ENCODE measurements at places on chromosomes 3 and 15.

GRCh38 chr15:78105476-78106241 is 13.3 kb downstream of the SH2D7 start:
- DNase-seq: no peak

DNA sequence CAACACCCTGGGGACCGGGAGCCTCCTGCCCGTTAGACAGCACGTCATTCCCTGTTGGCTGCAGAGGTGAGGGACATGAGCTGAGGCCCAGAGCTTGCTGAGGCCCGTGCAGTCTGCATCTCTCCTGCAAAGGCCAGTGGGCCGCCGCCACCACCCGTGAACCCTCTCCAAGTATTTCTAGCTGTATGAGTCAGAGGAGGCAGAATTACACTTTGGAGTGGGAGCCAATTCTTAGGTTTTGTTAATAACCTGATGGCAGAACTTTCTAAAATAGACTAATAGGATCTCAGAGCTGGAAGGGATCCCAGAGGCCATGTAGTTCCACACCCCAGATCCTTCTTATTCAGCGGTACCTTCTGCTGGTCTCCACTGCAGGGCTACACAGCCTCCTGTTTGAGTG is 335.2 kb upstream of the CTDSPL start:
- DNase-seq: no peak

DNA sequence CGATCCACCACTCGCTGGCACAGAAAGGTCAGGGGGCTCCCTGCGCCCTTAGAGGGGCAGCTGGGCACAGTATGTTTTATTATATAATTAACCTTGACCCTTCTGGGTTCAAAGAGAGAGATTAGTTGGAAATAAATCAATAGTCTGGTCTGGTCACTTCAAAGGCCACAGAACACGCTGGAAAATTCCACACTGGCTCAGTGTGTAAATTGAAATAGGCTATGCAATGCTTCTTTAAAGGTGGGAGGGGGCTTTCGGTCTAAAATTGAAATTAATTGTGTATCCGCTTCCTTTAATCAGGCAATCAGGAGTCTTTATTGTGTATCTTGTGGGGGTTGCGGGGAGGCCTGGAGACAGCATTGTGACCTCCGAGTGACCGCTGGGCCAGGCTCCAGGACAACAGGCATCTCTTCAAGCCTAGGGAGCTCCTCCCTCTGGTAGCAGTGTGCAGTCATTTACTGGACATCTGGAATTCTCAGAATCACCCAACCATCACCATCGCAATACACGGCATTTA is 8.0 kb downstream of the RNU5B-1 start:
- DNase-seq: no peak

GRCh38 chr15:94704421-94704820 is 473.1 kb downstream of the MCTP2 start:
- DNase-seq: no peak

- no peak for DNase-seq
Measured at GRCh38 chr3:59082106-59082505, 32.3 kb upstream of the CFAP20DC start.

- no peak for DNase-seq
Measured at GRCh38 chr3:15940641-15941040, 142.9 kb upstream of the ANKRD28 start.

DNA sequence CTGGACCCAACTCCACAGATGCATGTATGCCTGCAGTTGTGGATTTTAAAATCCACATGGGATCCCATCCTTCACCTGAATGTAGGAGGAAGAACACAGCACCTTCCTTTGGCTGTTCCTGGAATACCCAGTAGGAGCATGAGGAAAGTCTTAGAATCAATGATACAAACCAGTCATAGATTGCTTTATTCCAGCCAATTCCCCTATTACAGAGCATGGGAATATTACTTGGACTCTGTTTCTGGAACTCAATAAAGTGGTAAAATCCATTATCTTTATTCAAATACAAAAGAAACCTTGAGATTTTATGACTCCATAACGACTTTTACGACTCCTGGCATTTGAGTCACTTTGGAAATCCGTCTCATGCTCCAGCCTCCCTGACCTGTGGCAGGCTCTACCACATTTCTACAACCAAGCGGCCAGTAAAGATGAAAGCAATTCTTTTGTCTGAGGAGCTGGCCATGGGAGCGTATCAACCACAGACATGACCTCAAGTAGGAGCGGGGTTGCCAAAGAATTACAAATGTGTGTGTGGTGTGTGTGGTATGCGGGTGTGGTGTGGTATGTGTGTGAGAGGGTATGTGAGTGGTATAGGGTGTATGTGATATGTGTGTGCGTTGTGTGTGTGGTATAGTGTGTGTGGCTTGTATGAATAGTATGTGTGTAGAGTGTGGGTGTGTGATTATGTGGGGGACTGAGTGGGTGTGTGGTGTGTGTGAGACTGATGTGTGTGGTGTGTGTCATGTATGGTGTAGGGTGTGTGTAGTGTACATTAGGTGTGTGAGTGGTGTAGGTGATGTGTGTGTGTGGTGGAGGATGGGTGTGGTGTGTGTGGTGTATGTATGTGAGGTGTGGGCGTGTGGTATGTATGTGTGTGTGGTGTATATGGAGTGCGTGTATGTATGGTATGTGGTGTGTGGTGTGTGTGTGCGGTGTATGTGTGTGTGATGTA is 40.0 kb downstream of the ARRDC4 start:
- no peak for DNase-seq

DNA sequence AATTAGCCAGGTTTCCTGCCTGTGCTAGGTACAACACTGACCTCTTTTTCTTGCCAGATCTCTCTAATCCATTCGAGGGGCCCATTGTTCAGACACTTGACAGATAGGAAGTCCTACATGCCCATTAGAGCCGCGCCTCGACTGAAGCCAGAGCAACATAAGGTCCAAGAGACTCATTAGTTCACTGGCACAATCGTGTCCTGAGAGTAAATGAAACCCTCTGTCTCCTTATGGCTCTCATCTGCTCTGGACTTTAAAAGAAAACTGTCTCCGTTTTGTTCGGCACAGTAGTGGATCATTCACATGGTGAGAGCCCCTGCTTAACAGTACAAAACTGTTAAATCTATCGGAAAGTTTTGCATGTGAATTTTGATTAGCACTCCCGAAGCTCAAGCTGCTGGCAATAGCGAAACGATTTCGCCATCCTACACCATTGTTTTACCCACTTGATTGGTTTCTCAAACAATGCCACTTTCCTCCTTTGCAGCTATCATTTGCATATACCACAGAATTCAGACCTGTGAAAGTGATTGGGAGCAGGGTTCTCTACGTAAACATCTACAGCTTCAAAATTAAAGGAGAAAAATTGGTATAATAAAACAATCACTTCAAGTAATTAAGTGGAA is 19.0 kb upstream of the C15orf61 start:
- no peak for DNase-seq

DNA sequence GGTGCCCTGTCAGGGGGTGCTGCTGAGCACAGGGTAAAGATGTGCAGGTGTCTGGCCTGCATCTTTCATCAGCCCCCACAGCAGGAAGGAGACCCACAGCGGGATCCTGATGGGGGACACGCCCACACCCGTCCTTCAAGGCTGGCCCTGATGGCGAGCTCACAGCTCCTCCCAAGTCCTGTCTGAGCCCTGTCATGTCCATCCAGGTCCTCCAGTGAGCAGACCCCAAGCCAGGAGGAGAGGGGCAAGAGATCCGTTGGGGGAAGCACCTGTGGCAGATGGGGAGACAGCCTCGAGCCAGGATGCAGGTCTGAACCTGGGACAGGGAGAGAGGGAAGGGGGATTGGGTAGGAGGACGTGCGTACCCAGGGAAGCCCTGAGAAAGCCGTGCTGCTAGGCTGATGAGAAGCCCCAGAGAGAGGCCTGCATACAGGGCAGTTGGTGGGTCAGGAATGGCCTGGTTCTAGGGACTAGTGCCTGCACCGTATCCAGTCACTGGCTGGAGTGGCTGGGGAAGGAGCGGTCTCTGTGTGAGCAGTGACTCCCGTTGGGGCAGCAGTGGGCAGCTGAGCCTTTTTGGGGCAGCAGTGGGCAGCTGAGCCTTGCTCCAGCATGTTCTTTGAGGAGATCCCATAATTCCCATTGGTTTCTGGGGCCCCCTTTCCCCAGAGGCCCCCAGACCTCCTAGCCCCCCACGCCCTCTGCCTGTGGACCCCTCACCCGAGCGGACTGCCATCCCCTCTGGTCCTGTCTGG is 133.3 kb upstream of the MEF2A start:
- DNase-seq: no peak

DNA sequence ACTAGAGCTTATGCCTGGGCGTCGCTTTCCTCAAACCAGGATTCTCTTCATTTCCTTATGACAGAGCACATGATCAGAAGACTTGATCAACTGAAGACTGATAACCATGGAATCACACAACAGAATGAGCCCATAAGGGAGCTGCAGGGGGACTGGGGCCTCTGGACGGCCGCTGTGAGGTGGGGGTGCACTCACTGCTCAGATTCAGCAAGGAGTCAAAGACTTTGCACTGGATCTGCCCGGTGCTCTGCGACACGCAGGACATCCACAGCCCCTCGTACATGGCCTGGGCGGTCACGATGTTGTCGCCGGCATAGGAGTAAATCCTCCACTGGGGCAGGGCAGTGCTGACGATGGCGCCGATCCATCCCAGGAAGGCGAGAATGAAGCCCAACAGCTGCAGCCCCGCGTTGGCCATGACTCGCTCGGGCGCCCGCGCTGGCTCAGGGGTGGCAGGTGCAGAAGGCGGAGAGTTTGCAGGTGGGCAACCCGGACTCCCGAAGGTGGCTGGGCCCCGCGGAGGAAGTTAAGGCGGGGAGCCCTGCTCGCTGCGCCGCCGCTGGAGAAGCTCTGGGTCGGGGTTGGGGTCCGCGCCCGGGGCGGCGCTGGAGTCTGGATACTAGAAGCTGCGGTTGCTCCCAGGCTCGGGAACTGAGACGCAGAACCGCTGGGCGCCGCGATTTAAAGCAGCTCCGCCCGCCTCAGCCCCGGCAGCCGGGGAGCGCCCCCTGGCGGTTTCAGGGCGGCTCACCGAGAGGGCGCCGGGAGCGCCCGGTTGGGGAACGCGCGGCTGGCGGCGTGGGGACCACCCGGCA is at the start of gene CLDN1:
Gene CLDN1, minus strand, starts transcription at position 658 of the 815 bp plus-strand sequence. Its CDS starts 240 bp downstream, at position 418.
- no peak for DNase-seq

DNA sequence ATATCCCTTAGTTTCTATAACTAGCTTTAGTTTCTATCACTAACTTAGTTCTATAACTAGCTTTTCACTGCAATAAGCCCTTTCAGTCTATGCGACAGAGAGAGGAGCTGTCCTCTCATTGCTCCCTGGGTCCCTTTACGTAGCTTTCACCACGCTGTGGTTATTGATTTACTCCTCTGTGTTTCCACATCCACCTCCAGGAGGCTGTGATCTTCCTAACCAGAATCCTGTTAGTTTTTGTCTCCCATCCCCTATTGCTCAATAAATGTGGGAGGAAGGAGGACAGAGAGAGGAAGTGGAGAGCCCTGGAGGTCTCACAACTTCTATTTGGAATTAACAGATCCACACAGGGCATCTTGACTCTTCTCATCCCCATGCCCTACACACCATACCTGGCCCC is 1036.1 kb downstream of the MCTP2 start:
- no peak for DNase-seq

DNA sequence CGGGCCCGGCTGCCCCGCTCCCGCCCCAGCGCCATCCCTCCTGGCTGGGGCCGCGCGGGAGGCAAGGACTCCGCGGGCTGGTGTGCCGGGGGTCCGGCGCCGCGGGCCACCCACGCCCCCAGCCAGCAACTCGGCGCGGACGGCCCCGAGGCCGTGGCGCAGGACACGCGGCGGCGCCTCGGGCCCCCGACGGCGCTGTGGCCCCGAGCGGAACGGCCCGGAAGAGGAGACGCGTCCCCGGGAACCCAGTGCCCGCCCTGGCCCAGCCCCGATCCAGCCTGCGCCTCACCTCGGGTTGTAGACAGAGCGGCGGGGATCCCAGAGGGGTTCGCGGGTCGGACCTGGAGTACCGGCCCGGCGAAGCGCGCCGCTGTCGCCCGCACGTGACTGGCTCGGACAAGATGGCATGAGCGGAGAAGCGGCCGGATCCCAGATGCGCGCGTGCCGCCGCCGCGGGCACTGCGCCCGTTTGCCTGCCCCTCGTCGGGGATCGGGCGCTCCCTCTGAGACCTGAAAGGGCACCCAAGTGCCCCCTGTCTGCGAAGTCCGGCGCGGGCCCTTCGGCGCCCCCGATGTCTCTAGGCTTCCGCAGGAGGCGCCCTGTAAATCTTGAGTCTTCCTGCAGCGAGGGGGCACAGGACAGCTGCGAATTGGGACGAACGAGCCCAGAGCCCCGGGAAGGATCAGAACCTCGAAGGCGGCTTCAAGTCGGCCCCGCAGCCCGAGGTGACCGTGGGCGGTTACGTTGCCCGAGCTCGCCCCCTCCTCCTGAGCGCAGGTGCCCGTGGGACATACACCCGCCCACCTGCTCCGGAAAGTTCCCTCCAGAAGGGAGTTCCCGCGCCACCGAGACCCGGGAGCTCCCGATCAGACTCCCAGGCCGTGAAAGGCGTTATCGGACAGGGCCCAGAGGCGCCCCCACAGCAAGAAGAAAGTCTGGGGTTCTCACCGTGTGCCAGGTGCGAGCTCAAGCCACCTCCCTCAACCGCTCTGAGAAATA is 598 bp upstream of the SFMBT1 start:
- DNase-seq: peak; percentile 82

DNA sequence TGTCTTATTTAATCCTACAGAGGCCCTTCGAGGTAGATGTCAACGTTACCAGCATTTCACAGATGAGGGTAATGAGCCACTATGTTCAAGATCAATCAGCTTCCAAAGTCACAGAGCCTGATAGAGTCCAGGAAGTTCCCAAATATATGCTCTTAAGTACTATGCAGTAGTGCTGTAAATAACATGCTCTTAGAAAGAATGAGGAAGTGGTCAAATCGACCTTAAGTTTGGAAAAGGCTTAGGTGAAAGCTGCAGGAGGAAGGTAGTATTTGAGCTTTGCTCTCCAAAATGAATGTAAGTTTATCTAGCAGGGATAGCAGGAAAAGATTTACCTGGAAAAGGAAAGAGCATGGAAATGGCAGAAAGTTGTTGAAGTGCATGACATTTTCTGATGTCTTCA is 234.0 kb downstream of the RBMS3 start:
- DNase-seq: peak; percentile 14

- DNase-seq: no peak
Measured at GRCh38 chr3:136651581-136651980, 100.6 kb downstream of the STAG1 start.

DNA sequence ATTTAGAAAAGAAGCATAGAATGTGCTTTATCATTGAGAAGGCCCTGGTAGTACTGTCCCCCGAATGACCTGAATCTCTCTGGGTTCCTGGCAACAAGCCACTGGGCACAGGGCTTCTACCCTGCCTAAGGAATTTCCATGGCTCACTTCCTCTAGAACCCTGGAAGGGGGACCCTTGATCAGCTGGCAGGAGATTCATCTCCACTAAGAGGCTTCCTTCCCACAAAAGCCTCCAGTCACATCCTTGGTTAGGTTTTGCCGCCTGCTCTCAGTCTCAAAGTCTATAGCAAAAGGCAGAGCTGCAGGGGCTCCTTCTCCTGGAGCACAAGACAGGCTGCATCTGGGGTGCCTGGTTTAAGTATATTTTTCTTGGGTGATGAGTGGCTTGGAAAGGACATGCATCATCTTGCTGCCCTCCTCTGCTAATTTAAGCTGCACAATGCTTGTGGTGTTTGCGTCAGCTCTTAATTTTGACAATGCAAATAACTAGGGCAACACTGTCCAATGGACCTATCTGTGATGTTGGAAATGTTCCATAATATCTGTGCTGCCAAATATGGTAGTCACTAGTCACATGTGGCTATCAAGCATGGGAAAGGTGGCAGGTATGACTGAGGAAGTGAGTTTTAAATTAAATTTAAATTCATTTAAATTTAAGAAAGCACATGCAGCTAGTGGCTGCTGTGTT is 33.4 kb upstream of the RARRES1 start:
- no peak for DNase-seq
